ENCODE measurements at places on chromosomes 13 and 19. TPM values are rescaled to one million over a fixed set of nuclear protein-coding genes. Genes with fewer than 3 reads are reported as not detected.

DNA sequence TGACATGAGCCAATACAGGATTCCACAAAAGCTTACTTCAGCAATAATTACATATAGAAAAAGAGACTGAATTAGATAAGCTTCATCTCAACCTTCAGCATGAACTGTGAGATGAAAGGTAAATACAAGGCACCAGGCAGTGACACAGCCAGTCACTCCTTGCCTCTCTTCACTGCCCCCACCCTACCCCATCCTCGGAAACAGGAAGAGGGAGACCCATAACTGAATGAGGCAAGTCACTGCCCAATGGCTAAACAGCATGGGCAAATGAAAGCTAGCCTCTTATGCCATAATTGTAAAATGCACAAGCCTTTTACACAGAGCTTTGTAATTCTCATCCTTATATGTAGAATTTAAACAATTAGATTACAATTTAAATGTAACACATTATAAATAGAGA is 1.7 kb downstream of the ZNF160 start:
- no peak for DNase-seq

C19orf73 gene
- total RNA-seq, result 1.2 TPM

DNA sequence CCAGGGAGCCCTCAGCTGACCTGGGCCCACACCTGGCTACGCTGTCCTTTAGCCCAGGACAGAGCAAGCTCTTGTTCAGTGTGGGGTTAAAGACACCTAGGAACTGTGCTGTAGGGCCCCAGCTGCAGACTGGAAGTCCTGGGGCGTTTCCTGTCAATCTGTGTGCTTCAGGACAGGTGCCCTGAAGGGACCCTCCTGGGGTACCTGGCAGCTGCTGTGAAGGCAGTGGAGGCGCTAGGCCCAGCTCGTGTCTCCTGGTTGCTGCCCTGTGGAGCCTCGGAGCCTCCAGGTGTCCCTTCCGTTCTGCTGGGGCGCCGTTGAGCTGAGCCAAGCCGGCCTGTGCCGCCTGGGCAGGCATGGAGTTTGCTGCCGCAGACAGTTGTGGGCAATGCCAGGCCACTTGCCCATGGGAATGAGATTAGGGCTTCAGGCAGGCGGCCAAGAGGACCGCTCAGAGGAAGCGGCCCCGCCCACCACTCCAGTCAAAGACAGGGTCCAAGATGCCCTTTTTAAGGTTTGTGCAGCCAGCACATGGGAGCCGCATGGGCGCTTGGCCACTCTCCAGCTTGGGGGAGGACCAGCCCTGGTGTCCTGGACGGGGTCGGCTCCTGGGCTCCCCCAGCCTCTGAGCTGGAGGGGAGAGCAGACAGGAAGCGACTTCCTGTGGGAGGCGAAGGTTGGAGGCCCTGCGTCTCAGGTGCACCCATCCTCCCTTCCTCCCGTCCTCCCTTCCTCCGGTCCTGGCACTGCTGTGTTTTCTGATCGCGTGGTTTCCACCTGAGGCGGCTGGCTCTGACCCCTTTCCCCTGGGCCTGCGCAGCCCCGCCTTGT is 4.0 kb downstream of the PTBP1 start:
- DNase-seq, result peak; percentile 89

- DNase-seq, result no peak
Measured at GRCh38 chr13:103315711-103316110, 249.5 kb upstream of the SLC10A2 start.

DNA sequence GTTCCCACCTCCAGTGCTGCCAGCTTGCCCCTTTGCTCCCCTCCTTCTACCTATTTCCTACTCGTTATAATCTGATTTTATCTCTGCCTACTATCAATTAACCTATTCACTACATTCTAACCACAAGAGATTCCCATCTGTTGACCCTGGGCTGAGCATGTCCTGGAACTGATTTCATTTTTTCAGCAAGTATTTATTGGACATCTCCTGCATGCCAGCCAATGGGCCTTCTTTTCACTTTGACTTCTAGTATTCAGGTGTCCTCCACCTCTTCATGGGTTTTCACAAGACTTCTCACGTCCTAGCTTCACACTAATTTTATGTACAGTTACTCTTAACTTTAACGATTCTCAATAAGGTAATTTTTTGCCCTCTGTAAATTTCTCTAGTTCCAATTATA is 282.7 kb upstream of the KLHL1 start:
- no peak for DNase-seq

PBX4 gene
- not detected for total RNA-seq

DNA sequence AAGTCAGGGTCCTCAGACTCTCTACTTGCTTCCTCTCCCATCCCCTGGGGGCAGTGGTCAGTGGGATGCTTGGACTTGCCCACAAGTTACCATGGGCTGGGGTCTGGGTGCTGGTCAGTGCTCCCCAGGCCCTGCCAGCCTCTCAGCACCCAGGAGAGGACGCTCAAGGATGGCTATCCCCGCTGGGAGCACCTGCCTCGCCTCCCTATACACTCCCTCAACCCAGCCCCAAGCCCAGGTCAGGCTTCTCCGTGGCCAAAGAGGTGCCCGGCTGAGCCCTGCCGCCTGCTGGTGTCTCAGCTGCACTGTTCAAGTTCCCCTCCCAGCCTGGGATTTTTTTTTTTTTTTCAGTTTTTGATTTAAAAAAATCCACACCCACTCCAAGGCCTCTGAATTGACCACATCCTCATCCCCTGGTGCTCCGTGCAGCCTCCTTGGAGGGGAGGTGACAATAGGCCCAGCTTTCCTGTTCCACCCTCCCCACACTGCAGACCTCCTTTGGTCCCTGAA is 10.8 kb downstream of the F2RL3 start:
- peak; percentile 80 for DNase-seq

DNA sequence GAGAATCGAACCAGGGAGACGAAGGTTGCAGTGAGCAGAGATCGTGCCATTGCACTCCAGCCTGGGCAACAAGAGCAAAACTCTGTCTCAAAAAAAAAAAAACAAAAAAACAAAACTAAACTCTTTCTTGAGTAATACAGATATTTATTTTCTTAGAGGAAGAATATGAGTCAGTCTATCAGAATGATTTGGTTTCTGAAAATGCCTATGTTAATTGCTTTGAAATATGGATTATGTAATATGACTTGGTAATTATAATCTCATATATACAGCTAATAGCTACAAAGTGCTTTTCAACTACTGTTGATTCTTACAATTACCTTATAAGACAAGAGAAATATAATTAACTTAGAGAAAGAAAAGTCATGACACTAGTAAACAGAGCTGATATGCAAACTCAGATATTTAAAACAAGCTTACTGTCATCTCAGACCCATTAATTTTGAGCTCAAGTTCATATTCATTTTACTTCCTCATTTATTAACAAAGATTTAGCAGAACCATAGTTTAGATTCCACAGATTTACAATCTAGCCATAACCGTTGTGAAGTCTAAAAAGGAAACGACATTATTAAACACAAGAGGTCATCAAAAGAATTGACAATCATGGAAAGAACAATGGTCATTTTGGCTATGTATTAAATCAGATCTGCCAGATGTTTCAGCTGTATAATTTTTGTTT is 88.0 kb downstream of the TBC1D4 start:
- DNase-seq, result no peak

ADPRHL1 gene
- 400 TPM for total RNA-seq

GRCh38 chr13:22173610-22174009 is 502.7 kb downstream of the FGF9 start:
- no peak for DNase-seq

PEAK3 gene
- 1.0 TPM for total RNA-seq
